ENCODE measurements at places on chromosomes 2 and 18. TPM values are rescaled to one million over a fixed set of nuclear protein-coding genes. Genes with fewer than 3 reads are reported as not detected.

The ONECUT2 gene
- total RNA-seq, result 0.51 TPM

The SPR gene
- total RNA-seq, result 11.4 TPM

The THSD7B gene
- total RNA-seq, result 0.16 TPM

The REG3G gene
- total RNA-seq, result not detected

GRCh38 chr2:46123013-46123412, 174.2 kb upstream of the EPAS1 start:
- no peaks in the 10 kb centered on the region for H3K36me3 ChIP-seq
- H3K27ac ChIP-seq, result no peak overlapping the region
- no peaks in the 10 kb centered on the region for H3K27me3 ChIP-seq
- peaks cover 40% of the 10 kb centered on the region for H3K4me1 ChIP-seq

GRCh38 chr2:206521115-206521514, 77.8 kb downstream of the ADAM23 start:
- H3K36me3 ChIP-seq, result no peaks in the 10 kb centered on the region
- DNase-seq, result no peak
- H3K27ac ChIP-seq, result no peak overlapping the region
- H3K4me3 ChIP-seq, result no peak overlapping the region

DNA sequence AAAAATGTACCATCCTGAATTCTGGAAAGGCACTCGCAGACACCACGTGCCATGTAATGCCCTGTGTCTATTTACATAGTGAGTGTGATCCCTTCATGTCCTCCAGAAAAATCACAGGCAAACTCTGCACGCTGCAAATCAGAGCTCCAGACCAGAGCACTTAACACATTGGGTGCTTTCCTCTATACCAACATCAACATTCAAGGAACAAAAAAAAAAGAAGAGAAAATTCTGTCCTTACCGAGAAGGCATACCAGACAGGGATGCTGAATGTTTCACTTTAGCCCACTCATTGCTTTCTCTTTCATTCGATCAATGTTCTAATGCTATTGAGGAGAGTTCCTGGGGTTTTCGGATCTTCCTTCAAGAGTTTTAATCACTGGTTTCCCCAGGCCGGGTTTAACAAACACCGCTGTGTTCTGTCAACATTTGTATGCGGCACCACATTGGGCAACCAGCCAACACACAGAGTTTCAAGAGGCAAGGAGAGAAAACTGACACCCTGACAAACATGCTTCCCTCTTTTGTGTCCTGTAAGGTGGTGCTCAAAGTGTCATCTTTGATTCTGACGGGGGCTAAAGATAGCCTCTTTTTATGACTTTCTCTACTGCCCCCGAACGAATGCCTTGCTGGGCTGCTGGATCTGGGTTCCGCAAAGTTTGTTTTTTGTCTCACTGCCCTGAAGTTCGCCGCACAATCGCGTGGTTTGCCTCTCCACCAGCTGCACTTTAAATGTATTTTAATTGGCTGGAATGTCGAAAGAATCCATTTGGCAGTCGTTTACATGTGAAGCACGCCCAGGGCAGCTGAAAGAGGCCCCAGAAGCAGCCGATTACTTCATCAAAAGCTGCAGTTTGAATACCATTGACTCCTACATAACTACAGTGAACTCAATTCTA, 106.4 kb upstream of the NCKAP5 start:
- peaks cover 35% of the 10 kb centered on the region for H3K4me1 ChIP-seq
- H3K4me3 ChIP-seq, result peak overlapping the region; percentile 57
- peak overlapping the region; percentile 88 for H3K27ac ChIP-seq

DNA sequence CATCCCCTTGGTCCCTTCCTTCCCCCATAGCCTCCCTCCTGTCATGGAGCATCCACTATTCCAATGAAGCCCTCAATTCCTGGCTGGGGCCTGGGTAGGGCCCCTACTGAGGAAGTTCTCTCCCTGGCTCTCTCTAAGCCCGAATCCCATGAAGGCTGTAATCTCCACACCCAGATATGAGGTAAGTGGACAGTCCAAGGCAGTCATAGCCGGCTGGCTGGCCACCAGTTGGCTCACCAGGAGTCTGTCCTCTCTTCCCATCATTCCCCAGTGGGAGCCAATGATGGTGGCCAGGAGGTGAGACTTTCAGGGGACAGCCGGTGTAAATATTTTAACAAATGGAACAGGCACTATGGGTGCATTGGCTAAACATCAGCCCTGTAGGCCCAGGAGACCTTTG, 6.8 kb upstream of the TAF1B start:
- DNase-seq, result no peak
- H3K4me1 ChIP-seq, result peaks cover 27% of the 10 kb centered on the region
- H3K4me3 ChIP-seq, result no peak overlapping the region
- peak overlapping the region; percentile 36 for H3K27ac ChIP-seq

DNA sequence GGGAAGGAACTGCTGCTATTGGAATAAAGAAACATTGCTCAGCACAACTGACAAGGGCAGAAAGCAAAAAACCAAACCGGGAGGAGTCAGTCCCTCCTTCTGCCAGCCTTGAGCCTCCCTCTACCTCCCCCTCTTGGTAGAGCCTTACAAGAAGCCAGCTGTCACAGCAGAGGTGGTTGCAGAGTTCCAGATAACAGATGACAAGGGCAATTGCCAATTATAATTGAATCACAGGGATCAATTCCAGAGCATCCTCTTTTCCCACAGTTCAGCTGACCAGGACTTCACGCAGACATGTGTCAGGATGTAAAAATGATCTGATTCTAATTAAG, 548.2 kb upstream of the LRRTM1 start:
- no peak for DNase-seq
- no peak overlapping the region for H3K27ac ChIP-seq
- H3K4me1 ChIP-seq, result peaks cover 2% of the 10 kb centered on the region
- no peaks in the 10 kb centered on the region for H3K36me3 ChIP-seq

DNA sequence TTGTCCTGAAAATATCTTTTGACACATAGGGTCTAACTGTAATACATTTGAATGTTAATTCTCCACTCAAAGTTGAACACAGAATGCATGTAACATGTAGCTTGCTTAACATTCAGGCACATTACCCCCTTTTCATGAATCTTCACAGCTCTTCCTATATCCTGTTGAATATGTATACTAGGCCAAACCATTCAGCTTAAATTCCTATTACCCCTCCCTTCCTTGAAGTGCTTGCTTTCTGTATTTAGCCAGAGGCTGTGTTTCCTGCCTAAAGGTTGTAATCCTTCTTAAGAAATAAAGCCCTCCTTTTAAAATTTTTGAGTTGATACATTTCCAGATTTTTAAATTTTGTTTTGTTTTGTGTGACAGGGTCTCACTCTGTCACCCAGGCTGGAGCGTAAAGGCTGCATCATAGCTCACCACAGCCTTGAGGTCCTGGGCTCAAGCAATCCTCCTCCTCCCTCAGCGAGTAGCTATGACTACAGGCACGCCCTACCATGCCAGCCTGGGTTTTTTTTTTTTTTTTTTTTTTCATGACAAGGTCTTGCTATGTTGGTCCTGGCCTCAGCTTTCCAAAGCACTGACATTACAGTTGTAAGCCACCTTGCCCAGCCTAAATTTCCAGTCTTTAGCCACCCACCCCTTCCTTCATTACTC, 357.6 kb downstream of the DSC3 start:
- H3K27ac ChIP-seq, result no peak overlapping the region
- no peak for DNase-seq
- peaks cover 29% of the 10 kb centered on the region for H3K4me1 ChIP-seq
- H3K27me3 ChIP-seq, result no peaks in the 10 kb centered on the region
- H3K36me3 ChIP-seq, result no peaks in the 10 kb centered on the region

DNA sequence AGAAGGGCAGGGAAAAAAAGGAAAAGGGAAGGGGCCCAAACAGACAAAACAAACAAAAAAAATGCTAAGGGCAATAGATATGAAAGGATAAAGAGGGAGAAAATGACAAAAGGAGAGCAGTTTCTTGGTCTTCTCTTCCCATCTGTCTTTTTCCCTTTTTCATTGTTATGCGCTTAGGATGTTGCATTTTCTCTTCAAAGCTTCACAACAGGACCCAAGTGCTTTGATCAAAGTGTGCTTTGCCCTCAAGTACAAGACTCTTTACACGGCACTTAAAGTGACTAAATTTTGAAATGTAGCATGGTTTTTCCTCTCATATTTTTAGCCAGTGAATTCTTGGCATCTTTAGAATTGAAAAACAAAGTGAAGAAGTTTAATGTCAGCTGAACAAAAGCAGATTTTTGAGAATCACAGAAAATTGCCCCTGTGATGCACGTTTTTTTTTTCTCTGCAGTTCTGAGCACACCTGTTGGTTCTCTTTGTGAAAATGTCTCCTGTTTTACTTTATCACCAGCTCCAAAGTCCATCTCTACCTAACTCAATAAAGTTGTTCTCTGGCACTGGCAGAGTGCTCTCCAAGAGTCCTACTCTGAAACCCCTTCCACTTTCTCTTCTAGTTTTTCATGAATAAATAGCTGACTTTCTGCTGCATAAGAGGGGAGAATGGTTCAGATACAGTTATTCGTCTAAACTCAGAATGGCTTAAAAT, 126.6 kb downstream of the KCNH7 start:
- no peaks in the 10 kb centered on the region for H3K27me3 ChIP-seq
- H3K27ac ChIP-seq, result no peak overlapping the region
- no peaks in the 10 kb centered on the region for H3K36me3 ChIP-seq
- no peak for DNase-seq
- peaks cover 12% of the 10 kb centered on the region for H3K4me1 ChIP-seq

- H3K27me3 ChIP-seq, result no peaks in the 10 kb centered on the region
- H3K4me1 ChIP-seq, result no peaks in the 10 kb centered on the region
- H3K27ac ChIP-seq, result no peak overlapping the region
Measured at GRCh38 chr2:166329465-166329864, 46.3 kb downstream of the SCN9A start.

DNA sequence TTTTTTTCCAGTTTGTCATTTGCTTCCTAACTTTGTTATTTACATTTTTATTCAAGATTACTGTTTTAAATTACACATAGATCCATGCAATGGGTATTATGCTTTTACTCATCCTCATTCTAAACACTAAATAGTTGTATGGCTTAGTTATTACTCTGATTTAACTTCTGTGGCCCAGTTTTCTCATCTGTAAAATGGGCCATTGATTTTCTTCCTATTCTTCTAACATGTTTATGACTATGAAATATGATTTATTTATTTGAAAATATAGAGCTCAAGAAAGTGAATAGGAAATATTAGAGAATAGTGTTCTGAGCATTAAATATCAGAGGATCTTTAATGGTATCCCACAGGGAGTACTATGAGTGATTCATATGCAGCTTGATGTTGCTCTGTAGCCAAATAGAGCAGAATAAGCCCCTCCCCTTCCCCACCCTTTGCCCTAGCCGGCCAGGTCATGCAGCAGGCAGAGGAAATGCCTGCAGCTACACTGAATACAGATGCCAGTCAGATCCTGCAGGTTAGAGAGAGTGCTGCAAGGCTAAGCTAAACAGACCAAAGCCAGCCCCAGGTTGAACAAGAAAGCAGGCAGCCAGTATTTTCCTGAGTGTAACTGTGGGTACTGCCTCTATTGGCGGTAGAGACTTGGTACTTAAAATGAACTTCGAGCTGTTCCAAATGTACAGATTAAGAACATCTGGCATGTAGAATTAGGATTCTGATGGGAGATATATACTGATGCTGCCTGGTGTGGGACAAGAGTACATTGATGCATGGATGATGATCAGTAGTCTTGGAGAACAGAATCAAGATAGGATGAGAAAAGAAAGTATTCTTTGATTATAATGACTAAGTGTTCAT, 11.7 kb upstream of the ACYP2 start:
- no peaks in the 10 kb centered on the region for H3K36me3 ChIP-seq
- peaks cover 9% of the 10 kb centered on the region for H3K4me1 ChIP-seq
- H3K4me3 ChIP-seq, result no peak overlapping the region
- H3K27ac ChIP-seq, result no peak overlapping the region
- no peak for DNase-seq

DNA sequence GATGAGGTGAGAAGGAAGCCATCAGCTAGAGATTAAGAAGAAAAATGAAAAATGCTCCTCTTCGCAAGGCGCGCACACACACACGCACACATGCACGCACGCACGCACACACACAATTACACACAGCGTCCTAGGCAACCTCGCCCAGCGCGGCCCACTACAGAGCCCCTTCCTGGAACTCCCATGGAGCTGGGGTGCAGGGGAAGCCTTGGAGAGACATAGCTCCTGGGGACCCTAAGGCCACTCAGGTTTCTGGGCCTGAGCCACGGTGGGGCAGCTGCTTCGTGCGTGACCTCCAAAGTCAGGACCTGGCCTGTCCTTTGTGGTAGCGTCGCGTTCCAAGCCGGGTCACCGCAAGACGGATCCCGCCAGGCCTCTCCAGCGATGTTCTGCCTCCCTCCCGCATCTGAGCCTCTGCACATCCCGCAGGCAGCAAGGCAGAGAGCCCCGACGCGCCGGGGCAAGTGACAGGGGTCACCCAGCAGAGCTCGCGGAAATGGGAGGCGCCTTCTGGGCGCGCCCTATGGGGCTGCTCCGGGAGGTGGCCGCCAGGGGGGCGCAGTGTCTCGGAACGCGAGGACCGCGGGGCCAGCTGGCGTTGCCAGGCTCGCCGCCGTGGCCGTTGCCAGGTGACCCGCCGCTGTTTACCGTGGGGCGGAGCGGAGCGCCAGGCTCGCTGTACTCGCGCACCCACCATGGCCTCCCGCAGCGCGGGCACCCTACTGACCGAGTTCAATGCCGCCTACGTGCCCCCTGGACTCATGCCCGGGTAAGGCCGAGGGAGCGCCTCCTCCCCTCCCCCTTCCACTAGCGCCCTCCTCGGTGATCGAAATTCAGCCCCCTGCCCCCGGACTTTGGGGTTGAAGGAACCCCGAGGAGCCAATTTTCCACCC, 79.0 kb downstream of the CIB4 start:
- no peak overlapping the region for H3K4me3 ChIP-seq
- no peak overlapping the region for H3K27ac ChIP-seq
- H3K4me1 ChIP-seq, result no peaks in the 10 kb centered on the region
- peak; percentile 16 for DNase-seq

DNA sequence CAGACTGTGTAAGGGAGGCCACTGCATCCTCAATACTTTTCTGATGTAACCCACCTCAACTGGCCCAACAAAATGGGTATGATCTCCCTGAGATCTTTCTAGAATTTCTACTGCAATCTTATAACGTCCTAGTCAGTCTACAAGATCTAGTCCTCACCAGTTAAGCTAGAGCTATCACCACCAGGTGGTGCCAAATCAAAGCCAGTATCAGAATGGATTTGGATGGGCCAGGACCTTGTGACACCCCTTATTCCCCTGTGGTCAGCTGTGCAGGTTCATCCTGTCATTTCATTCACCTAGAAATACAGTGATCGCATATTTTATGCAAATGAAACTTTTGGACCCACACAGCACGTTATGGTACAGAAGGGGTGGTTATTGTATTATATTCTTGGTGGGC, 90.3 kb downstream of the OLA1 start:
- no peak for DNase-seq
- no peak overlapping the region for H3K27ac ChIP-seq
- no peaks in the 10 kb centered on the region for H3K36me3 ChIP-seq
- peaks cover 21% of the 10 kb centered on the region for H3K4me1 ChIP-seq

- no peak overlapping the region for H3K4me3 ChIP-seq
- no peaks in the 10 kb centered on the region for H3K27me3 ChIP-seq
- H3K27ac ChIP-seq, result peak overlapping the region; percentile 85
- peaks cover 50% of the 10 kb centered on the region for H3K4me1 ChIP-seq
Measured at GRCh38 chr2:43171789-43172188, 54.6 kb downstream of the ZFP36L2 start.
